NCI-H510A (cell line): ENCODE measurements at places on chromosomes 3 and 15.

DNA sequence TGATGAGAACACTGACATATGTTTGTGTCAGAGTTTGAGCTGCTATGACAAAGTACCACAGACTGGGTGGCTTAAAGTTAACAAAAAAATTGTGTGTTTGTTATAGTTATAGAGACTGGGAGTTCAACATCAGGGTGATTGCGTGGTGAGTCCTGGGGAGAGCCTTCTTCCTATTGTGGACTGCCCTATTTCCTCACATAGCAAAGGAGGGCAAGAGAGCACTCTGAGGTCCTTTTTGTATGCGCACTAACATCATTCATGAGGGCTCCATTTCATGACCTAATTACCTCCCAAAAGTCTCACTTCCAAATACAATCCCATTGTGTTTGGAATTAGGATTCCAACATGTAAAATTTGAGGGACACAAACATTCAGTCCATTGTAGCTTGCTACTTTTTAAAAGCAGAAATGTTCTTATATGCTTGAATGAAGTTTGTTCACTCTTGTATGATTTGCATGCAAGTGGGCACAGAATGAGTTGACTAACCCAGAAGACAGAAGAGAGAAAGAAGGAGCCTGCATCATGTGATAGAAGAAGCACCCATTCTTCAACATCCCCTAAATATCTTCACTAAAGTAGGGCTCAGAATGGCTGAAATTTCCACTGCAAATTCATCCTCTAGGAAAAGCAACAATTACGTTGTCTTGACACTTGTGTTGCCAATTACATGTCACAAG lies 18.9 kb upstream of the ALCAM start:
- DNase-seq = no peak

DNA sequence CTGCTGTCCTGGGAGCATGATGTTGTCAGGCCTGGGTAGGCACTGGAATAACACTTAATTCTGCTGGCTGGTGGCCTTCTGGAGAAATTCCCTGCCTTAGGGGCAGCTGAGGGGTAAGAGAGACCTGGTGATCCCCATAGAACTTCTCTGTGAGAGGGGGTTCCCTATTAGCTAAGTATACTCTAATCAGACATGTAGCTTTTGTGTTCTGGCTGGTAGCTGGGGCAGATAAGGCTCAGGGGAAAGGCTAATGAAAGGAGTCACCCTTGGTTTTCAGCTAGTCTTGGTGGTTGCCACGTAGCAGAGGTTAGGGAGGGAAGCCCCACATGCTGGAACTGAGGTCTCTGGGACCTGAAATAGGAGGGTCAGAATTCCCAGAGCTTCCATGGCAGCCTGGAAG lies 952 bp upstream of the HDDC3 start:
- DNase-seq = no peak

- no peak for DNase-seq
Measured at GRCh38 chr3:169591983-169592644, 71.4 kb downstream of the MECOM start.

DNA sequence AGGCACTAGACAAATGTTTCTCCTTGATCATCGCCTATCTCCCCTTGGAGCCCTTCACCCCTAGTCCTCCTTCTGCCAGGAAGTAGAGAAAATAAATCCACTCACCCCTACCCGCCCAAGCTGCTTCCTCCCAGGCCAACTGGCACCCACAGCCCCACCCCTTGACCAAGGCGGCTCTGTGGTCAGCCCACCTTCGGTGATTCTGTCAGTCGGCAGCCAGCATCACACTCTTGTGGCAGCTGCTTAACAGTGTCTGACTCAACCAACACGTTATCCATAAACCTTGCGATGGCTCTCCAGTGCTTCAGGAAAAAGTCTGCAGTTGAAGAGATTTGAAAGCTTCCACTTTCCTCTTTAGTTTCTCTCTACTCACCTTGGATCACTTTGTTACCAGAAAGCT lies 7.6 kb downstream of the SHF start:
- DNase-seq = no peak

DNA sequence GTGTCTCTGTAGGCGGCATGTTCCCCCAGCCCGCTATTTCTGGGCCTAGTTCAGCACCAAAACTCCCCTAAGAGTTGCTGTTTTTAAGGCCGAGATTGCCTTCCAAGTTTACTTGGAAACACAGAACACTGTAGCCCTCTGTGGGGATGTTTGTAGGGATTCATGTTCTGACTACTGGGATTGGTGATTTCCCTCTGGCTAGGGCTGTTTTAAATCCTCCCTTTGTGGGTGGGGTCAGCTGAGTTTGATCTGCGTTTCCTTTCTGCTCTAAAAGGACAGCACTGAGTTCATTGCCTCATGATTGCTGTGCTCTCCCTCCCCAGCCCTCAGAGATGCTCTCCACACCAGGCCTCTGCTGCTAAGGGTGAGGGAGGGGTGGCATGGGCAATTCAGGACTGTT lies 640.6 kb upstream of the DPPA4 start:
- no peak for DNase-seq

DNA sequence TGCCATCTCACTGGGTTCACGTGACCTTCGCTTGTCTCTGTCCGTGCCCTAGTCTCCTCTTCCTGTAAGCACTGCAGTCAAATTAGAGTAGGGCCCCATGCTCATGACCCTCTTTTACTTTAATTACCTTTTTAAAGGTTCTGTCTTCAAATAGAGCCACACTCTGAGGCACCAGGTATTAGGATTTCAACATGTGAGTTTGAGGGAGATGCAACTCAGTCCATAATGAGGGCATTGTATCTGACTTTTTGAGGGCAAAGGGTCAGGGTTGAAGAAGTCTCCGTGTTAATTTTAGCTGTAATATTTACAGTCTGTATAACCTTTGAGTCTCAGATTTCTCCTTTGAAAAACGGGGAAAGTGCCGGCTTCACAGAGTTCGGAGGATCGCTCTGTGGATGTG lies 82.9 kb downstream of the CHRNA7 start:
- DNase-seq = no peak

- no peak for DNase-seq
Measured at GRCh38 chr3:45409921-45410320, 21.5 kb downstream of the LARS2 start.

DNA sequence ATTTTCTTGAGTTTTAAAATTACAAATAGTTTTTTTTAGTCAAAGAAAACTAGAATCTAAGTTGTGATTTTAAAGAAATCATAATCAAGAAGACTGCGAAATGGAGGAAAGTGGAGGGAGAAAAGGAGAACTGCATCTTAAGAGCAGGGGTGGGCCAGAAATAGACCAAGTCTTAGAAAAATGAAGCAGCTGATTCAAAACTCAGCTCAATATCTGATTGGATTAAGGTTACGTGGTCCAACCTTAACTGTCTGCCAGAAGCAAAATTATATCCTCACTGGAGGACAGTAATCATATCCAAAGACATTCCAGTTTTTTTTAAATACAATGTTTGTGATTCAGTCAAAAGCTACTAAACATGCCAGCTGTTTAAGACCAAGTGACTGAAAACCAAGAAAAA lies 41.4 kb downstream of the CHSY1 start:
- no peak for DNase-seq

DNA sequence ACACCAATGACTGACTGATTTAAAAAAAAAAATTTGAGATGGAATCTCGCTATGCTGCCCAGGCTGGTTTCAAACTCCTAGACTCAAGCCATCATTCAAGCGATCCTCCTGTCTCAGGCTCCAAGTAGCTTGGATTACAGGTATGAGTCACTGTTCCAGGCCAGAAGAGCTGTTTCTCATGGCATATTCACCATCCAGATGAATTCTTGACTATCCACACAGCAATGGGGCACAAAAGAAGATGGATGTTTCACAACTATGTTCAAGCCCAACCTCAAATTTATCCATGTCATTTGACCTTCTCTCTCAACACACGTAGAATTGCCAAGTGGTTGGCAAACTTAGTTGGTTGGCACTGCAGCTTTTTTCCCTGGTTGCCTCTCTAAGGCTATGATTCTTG lies 40.6 kb downstream of the PRICKLE2 start:
- no peak for DNase-seq

DNA sequence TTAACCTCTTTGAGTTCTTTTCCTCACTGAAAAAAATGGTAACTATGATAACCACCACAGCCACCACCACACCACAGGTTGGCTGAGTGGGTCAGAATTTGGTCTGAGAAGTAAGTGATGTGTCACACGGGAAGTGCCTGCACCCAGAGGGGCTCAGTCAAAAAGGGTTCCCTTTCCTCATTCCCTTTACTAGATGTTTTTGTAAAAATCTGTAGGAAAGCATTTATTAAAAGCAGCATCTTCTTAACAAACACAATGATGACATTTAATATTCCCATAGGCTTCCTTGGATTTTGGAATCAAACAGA lies 23.2 kb downstream of the CFAP92 start:
- no peak for DNase-seq

- no peak for DNase-seq
Measured at GRCh38 chr15:97383516-97383915, 577.0 kb upstream of the ARRDC4 start.

- no peak for DNase-seq
Measured at GRCh38 chr15:98025237-98025636, 64.7 kb downstream of the ARRDC4 start.

- DNase-seq = no peak
Measured at GRCh38 chr3:139732729-139733128, 55.0 kb upstream of the NMNAT3 start.
